ENCODE measurements at places on chromosomes 3 and 15.

DNA sequence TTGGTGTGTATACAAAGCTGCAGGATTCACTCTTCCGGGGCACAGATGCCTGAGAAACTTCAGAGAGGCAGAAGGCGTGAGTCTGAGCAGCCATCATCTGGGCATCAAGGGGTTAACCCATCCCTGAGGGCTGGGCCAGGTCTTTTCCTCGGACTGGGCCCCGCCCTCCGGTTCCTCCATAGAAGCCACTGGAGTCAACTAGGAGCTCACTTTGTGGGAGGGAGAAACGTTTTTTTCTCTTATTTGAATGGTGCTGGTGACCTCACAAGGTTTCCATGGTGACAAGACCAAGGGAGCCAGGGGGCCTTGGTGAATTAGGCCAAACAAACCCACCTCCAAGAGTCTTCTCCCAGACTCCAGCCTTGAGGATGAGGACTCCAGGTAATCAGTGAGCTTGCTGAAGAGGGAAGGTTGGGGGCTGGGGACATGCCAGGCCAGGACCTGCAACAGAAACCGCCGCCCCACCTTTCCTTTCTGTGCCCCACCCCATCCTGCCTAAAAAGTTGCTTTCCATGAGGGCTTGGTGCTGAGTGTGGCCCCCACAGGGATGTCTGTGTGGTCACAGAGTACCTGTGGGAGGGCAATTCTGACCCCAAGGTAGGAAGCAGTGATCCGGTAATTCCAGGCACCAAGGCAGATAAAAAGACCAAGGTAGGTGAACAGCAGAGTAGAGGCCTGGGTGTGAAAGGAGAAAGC is 14.8 kb upstream of the INSYN1 start:
- H3K4me3 ChIP-seq = no peak overlapping the region
- DNase-seq = no peak
- no peaks in the 10 kb centered on the region for H3K27me3 ChIP-seq
- no peak overlapping the region for H3K27ac ChIP-seq
- H3K4me1 ChIP-seq = no peaks in the 10 kb centered on the region

DNA sequence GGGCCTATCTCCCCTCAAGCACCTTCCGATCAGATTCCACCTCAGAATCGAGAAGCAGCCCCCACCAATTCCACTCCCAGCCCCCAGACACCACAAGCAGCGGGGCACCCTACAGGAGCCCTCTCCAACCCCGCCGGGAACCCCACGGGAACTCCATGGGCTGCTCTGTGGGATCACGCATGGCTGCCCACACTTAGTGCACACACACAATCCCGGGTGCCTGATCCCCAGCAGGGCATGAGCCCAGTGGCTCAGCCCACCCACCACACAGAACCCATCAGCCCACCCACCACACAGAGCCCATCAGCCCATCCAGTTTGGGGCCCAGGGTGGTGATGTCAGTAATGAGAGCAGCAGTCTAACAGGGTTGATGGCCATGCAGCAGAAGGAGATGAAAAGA is 141.6 kb upstream of the LINGO1 start:
- DNase-seq = no peak
- H3K27me3 ChIP-seq = no peaks in the 10 kb centered on the region

- peak; percentile 21 for DNase-seq
- no peaks in the 10 kb centered on the region for H3K4me1 ChIP-seq
- H3K27ac ChIP-seq = no peak overlapping the region
- H3K27me3 ChIP-seq = no peaks in the 10 kb centered on the region
- no peak overlapping the region for H3K4me3 ChIP-seq
Measured at GRCh38 chr3:52493232-52494017, 1.7 kb upstream of the STAB1 start.

- no peaks in the 10 kb centered on the region for H3K36me3 ChIP-seq
Measured at GRCh38 chr3:173652093-173652492, 254.5 kb downstream of the NLGN1 start.

- H3K4me3 ChIP-seq = no peak overlapping the region
- no peaks in the 10 kb centered on the region for H3K27me3 ChIP-seq
- DNase-seq = no peak
- H3K4me1 ChIP-seq = peaks cover 9% of the 10 kb centered on the region
- H3K36me3 ChIP-seq = no peaks in the 10 kb centered on the region
Measured at GRCh38 chr15:63982381-63982854, 63.9 kb downstream of the DAPK2 start.

GRCh38 chr3:78235841-78236240 is 1195.9 kb downstream of the ROBO2 start:
- H3K36me3 ChIP-seq = no peaks in the 10 kb centered on the region
- no peaks in the 10 kb centered on the region for H3K27me3 ChIP-seq
- H3K4me1 ChIP-seq = no peaks in the 10 kb centered on the region
- no peak for DNase-seq
- no peak overlapping the region for H3K27ac ChIP-seq

- H3K27ac ChIP-seq = no peak overlapping the region
- H3K4me1 ChIP-seq = no peaks in the 10 kb centered on the region
- H3K4me3 ChIP-seq = no peak overlapping the region
- H3K36me3 ChIP-seq = no peaks in the 10 kb centered on the region
- DNase-seq = peak; percentile 1
- H3K27me3 ChIP-seq = no peaks in the 10 kb centered on the region
Measured at GRCh38 chr3:135516143-135516542, 449.4 kb upstream of the PPP2R3A start.

DNA sequence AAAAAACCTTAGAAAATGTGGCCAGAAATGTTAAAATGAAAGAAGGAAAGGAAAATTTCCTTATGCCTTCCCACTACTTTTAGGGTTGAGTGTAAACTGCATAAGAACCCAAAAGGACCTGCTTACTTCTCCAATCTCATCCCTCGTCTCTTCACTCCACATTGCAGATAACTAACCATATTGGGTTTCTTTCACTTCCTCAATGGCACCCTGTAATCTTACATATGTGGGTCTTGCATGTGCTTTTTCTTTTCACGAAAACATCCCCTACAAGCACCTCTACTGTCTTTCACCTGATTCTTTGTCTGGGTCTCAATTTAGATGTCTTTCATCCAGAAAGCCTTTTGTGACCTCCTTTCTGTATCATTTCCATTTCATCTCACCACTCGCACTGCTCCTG is 23.1 kb downstream of the EOMES start:
- no peaks in the 10 kb centered on the region for H3K36me3 ChIP-seq
- no peaks in the 10 kb centered on the region for H3K4me1 ChIP-seq
- no peak for DNase-seq

- peaks cover 10% of the 10 kb centered on the region for H3K4me1 ChIP-seq
- H3K27ac ChIP-seq = no peak overlapping the region
- no peak for DNase-seq
- H3K27me3 ChIP-seq = no peaks in the 10 kb centered on the region
Measured at GRCh38 chr3:192858849-192859585, 58.6 kb downstream of the MB21D2 start.

DNA sequence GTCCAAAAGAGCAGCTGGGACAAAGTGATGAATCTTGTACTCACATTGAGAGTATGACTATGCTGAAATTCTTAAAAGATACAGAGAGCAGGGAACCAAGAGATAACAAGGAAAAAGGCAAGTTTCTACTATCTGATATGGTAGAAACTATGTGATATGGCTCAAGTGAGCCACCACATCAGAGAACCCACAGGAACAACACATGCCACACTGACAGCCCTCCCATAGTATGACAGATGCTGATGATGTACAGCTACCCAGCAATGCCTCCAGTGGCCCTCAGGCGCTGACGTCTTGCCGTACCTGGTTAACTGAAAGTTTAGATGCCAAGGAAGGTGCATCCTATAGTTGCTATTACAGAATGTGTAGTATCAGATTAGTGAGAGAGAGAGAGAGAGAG is 42.4 kb downstream of the CHAC1 start:
- H3K36me3 ChIP-seq = no peaks in the 10 kb centered on the region
- no peak overlapping the region for H3K27ac ChIP-seq
- no peak for DNase-seq
- peaks cover 8% of the 10 kb centered on the region for H3K4me1 ChIP-seq

DNA sequence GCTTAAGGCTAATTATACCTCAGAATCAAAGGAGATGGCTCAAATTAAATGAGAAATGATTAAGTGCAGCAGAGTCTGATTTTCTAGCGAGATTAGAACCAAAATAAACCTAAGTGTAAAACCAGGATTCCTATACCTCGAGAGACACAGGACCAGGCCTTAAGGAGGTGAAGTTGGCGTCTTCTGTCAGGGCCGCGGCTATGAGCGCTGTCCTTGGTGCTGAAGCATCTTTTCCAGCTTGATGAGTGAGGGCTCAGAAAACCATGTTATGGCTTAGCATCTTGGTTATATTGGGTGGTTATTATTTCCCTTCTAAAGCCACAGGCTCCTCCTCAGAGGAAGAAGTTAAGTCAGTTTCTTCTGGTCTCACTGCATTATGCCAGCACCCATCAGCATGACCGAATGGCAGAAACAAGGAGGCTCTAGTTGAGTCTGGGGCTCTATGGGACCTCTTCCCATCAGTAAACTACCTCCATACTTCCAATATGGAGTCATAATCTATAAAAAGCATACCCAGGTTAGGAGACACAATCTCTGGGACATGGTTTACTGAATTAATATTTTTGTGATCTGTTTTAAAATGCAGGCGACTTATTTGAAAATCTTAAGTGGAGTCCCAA is 120.1 kb upstream of the NMNAT3 start:
- H3K36me3 ChIP-seq = no peaks in the 10 kb centered on the region
- H3K27ac ChIP-seq = no peak overlapping the region
- no peak overlapping the region for H3K4me3 ChIP-seq

DNA sequence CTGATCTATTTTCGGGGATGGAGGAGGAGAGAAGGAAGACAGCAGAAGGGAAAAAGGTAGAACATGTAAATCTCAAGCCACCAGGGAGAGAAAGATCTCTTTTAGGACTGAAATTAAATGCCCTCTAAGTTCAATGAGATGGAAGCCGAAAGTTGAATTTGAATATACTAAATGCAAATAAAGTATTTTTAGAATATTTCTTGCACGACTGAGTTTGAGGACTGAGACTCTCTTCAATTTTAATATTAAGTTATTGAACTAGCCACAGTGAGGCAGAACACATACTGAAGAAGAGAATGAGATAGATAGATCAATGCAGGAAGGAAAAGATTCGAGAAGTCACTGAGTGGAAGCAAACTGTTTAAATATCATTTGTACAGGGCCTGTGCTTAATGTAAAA is 399.9 kb upstream of the CBLB start:
- no peaks in the 10 kb centered on the region for H3K27me3 ChIP-seq
- no peaks in the 10 kb centered on the region for H3K36me3 ChIP-seq
- no peak overlapping the region for H3K27ac ChIP-seq
- H3K4me3 ChIP-seq = no peak overlapping the region
- peaks cover 9% of the 10 kb centered on the region for H3K4me1 ChIP-seq
- no peak for DNase-seq

- H3K27ac ChIP-seq = no peak overlapping the region
- no peaks in the 10 kb centered on the region for H3K27me3 ChIP-seq
- no peak overlapping the region for H3K4me3 ChIP-seq
- H3K4me1 ChIP-seq = peaks cover 15% of the 10 kb centered on the region
- no peak for DNase-seq
- H3K36me3 ChIP-seq = peaks cover 1% of the 10 kb centered on the region
Measured at GRCh38 chr15:65334586-65335231, 30.2 kb downstream of the RNU5B-1 start.

DNA sequence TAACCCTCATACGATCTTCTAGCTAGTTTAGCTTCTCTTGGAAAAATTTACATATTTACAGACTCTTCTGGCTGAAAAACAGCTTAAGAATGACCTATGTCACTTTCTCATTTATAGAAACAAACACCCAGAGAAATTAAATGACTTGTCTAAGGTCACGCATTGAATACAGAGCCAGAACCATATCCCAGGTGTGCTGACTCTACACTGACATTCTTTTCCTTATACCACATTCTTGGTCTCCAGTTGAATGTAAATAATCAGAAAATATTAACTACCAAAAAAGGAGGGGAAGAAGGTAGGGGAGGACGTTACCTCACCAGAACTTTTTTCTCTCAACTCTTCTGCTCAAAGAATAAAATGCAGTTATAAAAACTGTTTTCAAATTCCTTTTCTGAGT is 95.0 kb downstream of the THRB start:
- H3K4me3 ChIP-seq = no peak overlapping the region
- no peaks in the 10 kb centered on the region for H3K36me3 ChIP-seq
- DNase-seq = no peak
- no peaks in the 10 kb centered on the region for H3K27me3 ChIP-seq

- no peaks in the 10 kb centered on the region for H3K27me3 ChIP-seq
- H3K36me3 ChIP-seq = no peaks in the 10 kb centered on the region
- DNase-seq = no peak
Measured at GRCh38 chr3:149726716-149727407, 25.4 kb downstream of the COMMD2 start.

DNA sequence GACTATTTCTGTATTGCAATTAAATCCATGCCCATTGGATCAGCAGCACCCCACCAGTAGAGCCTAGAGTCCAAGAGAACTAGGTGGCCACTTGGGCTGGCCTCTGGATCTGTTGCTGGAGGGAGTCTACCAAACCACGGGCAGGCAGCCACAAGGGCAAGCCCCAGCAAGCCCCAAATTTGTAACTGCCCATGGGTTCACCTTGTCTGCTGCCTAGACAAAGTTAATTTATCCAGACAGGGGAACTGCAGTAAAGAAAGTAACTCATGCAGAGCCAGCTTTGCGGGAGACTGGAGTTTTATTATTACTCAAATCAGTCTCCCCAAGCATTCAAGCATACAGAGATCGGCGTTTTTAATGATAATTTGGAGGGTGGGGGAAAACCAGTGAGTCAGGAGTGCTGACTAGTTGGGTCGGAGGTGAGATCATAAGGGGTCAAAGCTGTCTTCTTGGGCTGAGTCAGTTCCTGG is 74.0 kb upstream of the TERB2 start:
- DNase-seq = no peak
- no peaks in the 10 kb centered on the region for H3K27me3 ChIP-seq
- H3K4me1 ChIP-seq = no peaks in the 10 kb centered on the region
- H3K36me3 ChIP-seq = no peaks in the 10 kb centered on the region

- no peaks in the 10 kb centered on the region for H3K27me3 ChIP-seq
- H3K4me3 ChIP-seq = no peak overlapping the region
- DNase-seq = no peak
- peaks cover 42% of the 10 kb centered on the region for H3K4me1 ChIP-seq
Measured at GRCh38 chr3:42507761-42508335, 5.4 kb downstream of the VIPR1 start.

DNA sequence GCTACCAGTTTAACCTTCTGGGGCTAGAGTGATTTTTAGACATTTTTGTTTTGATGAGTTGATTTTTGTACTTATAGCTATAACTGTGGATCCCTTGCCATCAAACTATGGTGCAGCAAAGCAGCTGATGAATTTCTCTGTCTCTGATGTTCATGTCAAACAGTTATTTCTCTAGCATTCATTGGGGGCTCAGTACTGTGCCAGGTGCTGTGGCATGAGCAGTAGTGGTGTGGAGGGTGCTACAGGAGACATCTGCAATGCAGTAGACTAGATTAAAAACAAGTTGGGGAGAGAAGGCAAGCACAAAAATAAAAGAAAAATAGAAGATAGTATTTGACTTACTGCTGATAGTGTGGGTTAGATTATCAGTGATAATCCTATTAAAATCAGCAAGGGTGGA is 95.3 kb downstream of the AKAP13 start:
- no peaks in the 10 kb centered on the region for H3K27me3 ChIP-seq
- no peak overlapping the region for H3K27ac ChIP-seq
- DNase-seq = no peak

- no peaks in the 10 kb centered on the region for H3K4me1 ChIP-seq
- no peak overlapping the region for H3K4me3 ChIP-seq
- H3K27me3 ChIP-seq = no peaks in the 10 kb centered on the region
- no peak overlapping the region for H3K27ac ChIP-seq
Measured at GRCh38 chr3:128950223-128950938, 43.5 kb downstream of the CFAP92 start.

GRCh38 chr3:46442576-46443530 is 21.9 kb downstream of the LTF start:
- no peak overlapping the region for H3K4me3 ChIP-seq
- no peaks in the 10 kb centered on the region for H3K36me3 ChIP-seq
- no peak for DNase-seq
- H3K27ac ChIP-seq = no peak overlapping the region
